Smooth muscle cell of the umbilical artery (primary cell): ENCODE measurements at places on chromosomes 16 and 17. TPM values are rescaled to one million over a fixed set of nuclear protein-coding genes. Genes with fewer than 3 reads are reported as not detected.

The HOXB6 gene
- total RNA-seq: 4.8 and 5.3 TPM in 2 replicates

The KCTD13 gene
- total RNA-seq: 12.5 and 14.3 TPM in 2 replicates

The CYGB gene
- 5.9 and 7.1 TPM in 2 replicates for total RNA-seq

The CCDC200 gene
- not detected in 2 replicates for total RNA-seq

The TMEM94 gene
- 39.2 and 69.2 TPM in 2 replicates for total RNA-seq

The MGAT5B gene
- 0.89 and 1.4 TPM in 2 replicates for total RNA-seq

The TBX4 gene
- total RNA-seq: 0.89 TPM in 1 of 2 replicates, not detected in the other

The CDH5 gene
- 0.42 and 0.59 TPM in 2 replicates for total RNA-seq
